ENCODE measurements at places on chromosomes 6 and 20.

GRCh38 chr20:49710971-49711666, 2.6 kb downstream of the B4GALT5 start:
- no peak for DNase-seq

GRCh38 chr20:5596401-5597193, 153.6 kb upstream of the SHLD1 start:
- DNase-seq: no peak

- no peak for DNase-seq
Observed at GRCh38 chr6:52261229-52261628, 16.9 kb upstream of the IL17F start.

- DNase-seq: no peak
Observed at GRCh38 chr20:33866398-33867100, 55.4 kb downstream of the CHMP4B start.

GRCh38 chr6:94045099-94045829, 625.9 kb upstream of the EPHA7 start:
- DNase-seq: no peak

DNA sequence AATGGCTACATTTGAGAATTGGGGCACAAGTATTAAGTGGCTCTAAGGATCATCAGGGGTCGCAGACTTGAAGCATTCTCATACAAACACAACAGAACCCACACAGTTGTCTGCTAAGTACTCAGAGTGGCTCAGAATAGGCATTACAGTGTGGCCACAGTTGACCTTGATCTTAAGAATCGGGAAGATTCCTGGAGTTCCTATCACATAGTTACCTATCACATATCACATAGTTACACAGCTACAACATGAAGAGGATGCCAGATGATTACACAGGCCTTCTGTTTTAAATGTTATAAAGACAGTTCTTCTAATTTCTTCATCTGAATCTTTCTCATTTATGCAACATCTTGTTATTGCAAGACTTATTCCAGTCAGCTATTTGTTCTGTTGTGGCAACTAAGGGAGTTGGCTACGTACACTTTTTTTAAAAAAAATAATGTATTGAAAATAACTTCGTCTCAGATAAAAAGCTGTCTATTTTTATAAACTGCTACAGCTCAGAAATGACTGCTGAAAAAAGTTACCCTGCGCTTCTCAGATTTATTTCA, 129.0 kb downstream of the REV3L start:
- no peak for DNase-seq

GRCh38 chr6:72649032-72649984, 27.4 kb downstream of the KCNQ5 start:
- DNase-seq: no peak
